ENCODE measurements at places on chromosomes 2 and 18.

DNA sequence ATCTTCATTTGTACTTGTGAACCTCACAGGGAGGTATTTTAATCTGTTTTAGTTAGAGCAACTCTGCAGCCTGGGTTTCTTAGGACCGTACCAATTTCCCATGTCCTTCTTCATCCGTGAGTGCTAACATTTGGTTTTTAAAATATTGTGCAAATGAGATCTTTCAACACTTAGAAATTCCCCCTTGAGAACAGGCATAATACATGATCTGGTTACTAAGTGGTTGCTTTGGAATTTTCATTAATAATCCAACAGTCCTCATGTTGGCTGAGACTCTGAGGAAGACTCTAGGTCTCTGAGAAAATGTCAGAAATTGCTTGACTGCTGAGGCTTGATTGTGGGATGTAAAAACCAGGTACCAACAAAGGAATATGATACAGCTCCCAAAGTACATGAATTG, 125.6 kb upstream of the CDCA7 start:
- no peak for DNase-seq

DNA sequence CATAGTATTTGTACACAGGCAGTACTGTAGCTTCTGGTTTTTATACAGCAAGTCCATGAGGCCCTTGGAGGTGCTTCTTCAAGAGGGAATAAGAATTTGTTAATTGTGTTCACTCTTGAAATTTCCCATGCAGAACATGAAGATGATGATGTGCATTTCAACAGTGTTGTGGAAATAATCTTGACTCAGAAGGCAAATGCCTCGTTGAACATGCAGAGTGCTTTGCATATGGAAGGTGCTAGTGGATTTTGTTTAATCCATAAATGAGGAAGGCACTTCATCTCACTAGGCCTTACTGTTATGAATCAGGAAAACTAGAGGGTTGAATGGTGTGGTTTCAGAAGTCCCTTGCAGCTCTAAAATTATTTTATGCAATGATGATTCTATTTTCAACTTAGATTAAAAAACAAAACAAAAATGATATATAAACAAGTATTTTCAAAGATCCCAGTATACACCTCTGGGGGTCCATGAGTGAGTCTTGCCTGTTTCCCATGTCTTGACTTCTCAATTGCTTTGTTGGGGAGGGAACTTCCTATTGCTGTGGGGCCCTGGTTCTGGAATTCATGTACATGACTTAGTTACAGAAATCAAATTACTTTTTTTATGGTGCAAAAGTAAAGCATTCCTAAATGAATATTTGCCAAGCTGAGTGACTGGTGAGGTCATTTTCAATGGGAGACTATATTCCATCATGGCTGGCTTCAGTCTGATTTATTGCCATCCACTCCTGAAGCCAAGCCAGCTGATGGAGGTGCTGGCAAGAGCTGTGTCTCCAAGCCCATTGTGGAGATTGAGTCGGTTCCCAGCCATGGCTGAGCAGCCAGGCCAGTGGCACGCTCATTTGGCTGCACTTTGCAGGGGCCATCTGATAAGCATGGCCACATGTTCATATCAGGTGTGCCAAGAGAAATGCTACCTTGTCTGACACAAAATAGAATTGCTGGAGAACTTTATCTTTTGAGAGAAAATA, 56.5 kb downstream of the MGAT5 start:
- no peak for DNase-seq

- no peak for DNase-seq
Measured at GRCh38 chr2:65442420-65443020, 10.1 kb upstream of the SPRED2 start.

GRCh38 chr2:145022666-145023333, 502.9 kb upstream of the ZEB2 start:
- DNase-seq, result no peak

GRCh38 chr2:121072784-121073183, 212.2 kb downstream of the TFCP2L1 start:
- DNase-seq, result no peak

DNA sequence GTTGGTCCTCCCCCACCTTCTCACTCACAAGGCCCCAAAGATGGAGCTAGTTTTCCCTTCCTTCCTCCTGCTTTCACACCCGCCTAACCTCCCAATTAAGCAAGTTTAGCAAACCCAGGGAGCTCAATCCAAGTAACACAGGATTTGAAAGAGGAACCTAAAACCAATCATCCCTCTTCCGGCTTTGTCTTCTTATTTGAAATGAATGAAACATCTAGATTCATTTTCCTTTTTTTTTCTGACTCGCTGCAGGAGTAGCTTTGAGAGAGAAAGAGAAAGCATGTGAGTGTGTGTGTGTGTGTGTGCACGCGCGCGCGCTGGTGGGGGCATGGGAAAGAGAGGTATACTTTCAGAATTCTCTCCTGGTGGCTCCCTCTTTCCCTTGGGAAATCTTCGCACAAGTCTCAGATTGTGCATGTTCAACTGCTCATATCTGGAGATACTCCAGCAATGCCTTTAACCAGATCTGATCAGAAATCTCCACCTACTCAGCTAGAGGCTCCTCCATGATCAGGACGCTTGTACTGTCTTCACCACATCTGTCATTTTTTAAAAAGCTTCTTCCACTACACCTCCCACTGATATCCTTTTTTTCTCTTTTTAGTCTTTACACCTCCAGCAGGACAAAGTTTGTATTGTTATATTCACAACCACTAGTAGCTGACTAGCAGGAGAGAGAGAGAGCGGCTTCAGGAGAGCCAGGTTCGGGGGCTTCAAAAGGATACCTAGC, 1.7 kb downstream of the SLC8A1 start:
- no peak for DNase-seq

DNA sequence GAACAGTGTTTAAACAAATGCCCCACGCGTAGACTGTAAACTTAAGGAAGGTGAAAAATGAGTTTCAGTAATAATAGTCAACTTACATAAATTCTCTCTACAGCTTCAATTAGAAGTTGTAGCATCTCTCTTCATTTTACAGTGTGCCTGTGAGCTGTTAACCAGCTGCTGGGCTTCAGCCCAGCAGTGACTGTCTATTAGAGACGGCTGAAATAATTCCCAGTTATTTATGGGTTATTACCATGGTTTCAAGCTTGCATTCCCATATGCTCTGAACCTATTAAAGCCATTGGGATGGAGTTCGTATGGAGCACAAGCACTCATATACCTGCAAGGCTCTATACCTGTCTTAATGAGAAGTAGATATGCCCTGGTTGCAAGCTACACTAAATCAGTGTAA, 501.1 kb downstream of the CNTNAP5 start:
- DNase-seq, result no peak

DNA sequence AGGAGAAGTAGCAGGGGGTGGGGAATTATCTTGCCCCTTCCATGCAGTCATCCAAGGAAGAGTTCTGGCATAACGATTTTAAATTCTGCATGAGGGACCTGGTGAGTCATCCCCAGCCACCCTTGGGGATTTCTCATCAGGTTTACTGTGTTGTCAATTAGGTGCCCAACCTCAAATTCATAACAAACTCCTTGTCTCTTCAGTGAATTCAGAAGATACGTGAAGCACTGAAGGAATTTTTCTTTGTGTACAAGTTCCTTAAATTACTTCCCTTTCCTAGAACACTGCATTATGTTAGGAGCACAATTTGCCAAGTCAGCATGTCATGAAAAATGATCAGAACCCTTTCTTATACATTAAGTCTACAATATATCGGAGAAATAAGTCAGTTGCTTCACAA, 70.8 kb upstream of the NOSTRIN start:
- no peak for DNase-seq
